Stimulated activated CD8-positive, alpha-beta memory T cell treated with anti-CD3 and anti-CD28 coated beads, Interleukin-4, amount 100 ng/mL, for 24 hours (primary cell): ENCODE measurements at places on chromosomes 3 and 15.

- DNase-seq: no peak
Observed at GRCh38 chr3:69710153-69710977, 28.9 kb upstream of the MITF start.

- no peak for DNase-seq
Observed at GRCh38 chr3:128269796-128270195, 116.5 kb downstream of the EEFSEC start.

- no peak for DNase-seq
Observed at GRCh38 chr3:36874424-36874823, 70.4 kb downstream of the TRANK1 start.

DNA sequence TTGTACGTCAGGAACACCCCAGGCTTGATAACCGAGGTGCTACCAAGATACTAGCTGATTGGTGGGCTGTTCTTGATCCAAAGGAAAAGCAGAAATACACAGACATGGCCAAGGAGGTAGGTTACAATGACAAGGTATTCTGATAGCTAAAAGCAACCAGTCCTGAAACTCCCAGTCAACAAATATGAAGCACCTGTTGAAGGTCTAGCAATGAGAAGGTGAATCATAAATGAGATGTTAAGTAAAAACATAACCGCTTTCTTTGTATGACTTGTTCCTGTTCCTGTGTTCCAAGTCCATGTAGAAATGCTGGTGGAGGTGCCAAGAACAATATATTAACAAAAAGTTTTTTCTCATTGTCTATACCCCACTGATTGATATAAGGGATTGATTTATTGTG, 194.0 kb downstream of the BBX start:
- DNase-seq: no peak

- no peak for DNase-seq
Observed at GRCh38 chr3:106386050-106386449, 517.2 kb upstream of the CBLB start.

GRCh38 chr3:132433121-132433520, 15.8 kb downstream of the DNAJC13 start:
- no peak for DNase-seq
